ENCODE measurements at places on chromosomes 6 and 20.
A peak's percentile ranks its signal among the peaks of the same experiment; 100 is the strongest.

- no peak for DNase-seq
These were observed 106.3 kb downstream of the GFRAL start for GRCh38 chr6:55433446-55434130.

DNA sequence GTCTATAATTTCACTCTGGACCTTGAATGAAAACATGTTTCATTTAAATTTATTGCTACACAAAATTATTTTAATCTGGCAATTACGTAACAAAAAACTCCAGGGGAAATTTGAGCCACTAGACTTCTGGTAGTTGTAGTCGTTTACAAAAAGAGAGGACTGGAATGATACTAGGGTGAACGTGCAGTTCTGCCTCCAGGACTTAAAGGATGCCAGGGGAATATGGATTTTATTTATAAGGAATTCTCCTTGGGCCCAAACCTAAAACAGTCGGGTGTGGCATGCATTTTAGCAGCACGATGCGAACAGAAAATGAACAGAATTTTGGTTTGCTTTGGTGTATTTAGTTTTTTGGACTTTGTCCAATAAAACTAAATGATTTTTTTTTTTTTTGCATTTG, 76.9 kb downstream of the PRL start:
- no peak for DNase-seq

GRCh38 chr6:135423649-135424128, 73.9 kb downstream of the AHI1 start:
- peak; percentile 14 for DNase-seq

DNA sequence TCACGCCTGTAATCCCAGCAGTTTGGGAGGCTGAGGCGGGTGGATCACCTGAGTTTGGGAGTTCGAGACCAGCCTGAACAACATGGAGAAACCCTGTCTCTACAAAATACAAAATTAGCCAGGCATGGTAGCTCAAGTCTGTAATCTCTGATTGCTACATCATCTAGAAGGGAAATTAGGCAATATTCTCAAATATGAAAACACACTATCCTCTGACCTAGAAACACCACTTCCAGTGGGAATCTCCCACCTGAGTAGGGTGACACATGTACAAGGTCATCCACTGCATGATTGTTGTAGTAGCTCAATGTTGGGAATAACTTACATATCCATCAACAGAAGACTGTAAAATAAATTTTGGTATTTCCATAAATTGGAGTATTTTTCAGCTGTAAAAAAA, 19.1 kb upstream of the SIRPD start:
- DNase-seq = no peak

- DNase-seq = no peak
These were observed 2.1 kb upstream of the DIDO1 start for GRCh38 chr20:62928246-62928939.

DNA sequence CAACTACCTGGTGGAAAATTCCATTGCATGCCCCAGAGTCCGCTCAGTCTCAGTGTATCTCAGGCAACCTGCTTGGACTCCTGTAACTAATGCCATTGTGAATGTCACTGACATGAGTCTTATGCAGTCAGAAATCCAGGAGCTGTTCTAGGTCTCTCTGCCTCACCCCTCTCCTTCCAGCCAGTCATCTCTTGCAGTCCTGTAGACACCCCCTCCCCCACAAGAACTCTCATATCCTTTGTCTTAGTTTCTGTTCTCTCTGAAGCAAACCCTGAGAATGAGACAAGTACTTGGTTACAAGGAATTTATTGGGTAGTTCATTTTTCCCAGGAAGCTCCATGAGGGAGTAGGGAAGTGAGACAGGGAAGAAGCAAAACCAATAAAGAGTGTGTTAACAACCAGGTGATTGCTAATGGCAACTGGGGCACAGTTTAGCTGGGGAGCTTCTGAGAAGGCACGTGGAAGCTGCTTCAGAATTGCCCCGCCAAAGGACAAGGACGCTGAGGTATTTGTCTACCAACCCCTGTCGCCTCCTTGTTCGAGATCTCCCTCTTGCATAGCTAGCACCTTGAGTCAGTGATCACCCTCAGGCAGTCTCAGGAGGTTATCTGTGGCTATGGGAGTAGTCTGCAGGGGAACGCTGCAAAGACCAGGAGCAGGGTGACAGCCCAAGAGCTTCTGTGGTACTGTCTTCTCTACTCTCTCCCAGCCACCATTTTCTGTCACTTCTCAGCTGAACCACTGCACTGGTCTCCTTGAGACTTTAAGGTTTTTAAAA, 911.4 kb upstream of the FLRT3 start:
- no peak for DNase-seq

GRCh38 chr20:46027245-46027853, 1.7 kb upstream of the SLC12A5 start:
- DNase-seq = no peak

- no peak for DNase-seq
These were observed 33.8 kb upstream of the SLC22A23 start for GRCh38 chr6:3490625-3490980.

- DNase-seq = no peak
These were observed 45.0 kb downstream of the NT5E start for GRCh38 chr6:85494547-85495536.

DNA sequence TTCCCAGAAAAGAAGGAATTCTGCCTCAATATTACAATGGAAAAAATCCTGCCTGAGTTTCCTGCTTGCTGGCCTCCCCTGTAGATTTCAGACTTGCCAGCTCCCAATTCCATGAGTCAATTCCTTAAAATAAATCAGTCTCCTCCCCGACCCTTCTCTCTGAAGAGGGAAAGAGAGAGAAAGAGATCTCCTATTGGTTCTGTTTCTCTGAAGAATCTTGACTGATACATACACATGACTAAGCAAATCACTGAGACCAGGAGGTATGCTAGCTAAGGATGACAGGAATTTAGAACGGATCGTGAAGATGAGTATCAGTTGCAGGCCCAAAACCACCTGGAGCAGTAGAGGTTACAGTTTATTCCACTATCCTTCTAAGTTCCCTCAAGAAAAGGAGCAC, 11.3 kb upstream of the RBM24 start:
- DNase-seq = no peak

- no peak for DNase-seq
These were observed 51.4 kb downstream of the TGM2 start for GRCh38 chr20:38113401-38114325.

DNA sequence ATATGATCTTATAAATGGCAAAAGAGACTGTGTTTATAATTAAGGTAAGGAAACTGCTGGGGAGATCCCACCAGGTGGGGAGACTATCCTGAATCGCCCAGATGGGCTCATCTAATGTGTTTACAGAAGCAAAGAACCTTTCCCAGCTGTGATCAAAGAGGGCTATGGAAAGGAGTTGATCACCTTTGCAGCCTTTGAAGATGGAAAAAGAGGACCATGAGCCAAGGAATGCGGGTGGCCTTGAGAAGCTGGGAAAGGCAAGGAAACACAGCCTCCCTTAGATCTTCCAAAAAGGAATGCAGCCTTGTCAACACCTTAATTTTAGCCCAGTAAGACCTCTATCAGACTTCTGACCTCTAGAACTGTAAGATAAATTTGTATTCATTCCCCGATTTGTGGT, 66.5 kb upstream of the ADGRG6 start:
- no peak for DNase-seq

DNA sequence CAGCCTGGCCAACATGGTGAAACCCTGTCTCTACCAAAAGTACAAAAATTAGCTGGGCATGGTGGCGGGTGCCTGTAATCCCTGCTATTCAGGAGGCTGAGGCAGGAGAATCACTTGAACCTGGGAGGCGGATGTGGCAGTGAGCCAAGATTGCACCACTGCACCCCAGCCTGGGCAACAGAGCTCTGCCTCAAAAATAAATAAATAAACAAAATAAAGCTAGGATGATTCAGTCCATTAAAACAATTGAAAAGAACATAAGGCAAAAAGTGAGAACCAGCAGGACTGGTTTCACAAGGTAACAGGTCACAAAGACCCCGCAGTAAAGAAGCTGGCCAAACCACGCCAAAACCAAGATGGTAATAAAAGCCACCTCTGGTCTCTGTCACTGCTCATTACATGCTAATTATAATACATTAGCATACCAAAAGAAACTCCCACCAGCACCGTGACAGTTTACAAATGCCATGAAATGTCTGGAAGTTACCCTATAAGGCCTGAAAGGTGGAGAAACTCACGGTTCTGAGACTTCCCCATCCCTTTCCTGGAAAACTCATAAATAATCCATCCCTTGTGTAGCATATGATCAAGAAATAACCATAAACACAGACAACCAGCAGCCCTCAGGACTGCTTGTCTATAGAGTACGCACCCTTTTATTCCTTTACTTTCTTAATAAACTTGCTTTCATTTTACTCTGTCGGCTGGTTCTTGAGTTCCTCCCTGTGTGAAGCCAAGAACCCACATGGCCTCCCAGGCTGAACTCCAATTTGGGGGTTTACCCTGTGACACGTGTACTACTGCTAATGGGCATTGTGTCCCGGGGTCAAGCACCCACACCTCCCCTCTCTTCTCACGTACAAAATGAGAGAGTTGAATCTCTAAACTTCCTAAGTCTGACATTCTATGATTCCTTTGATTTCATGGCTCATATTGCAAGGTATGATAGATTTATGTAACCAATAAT, 10.2 kb downstream of the LAMA4 start:
- no peak for DNase-seq

DNA sequence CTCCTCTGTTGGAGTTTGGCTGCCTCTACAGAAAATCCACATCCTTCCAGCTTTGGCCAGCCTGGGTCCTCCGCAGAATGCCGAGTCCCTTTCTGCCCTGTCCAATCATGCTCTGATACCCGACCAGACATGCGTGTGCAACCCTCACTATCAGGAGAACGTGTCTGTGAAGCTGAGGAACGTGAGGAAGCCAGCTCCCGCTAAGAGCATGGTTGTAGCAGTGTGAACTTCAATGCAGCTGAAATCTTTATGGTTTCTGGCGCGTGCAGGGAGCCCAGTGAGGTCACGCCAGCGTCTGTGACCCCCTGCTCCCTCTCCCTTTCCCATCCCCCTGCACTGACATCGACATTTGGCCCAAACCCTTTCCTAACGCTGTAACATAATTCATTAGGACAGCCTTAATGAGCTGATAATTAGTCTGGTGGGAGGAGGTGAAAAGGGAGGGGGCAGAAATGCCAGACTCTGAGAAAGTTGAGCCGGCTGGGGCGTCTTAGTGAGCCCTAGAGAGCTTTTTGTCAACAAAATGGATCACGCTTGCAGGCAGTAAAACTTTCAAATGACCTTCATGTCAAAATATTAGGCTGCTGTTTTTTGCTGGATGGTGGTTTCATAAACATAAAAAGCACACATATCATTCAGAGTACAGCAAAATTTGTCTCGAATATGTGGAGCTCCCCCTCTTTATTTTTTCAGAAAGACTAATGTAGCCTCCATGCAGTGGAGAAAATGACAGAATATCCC, 423.3 kb downstream of the QKI start:
- no peak for DNase-seq

- no peak for DNase-seq
These were observed 29.1 kb downstream of the QRSL1 start for GRCh38 chr6:106658469-106658868.

- DNase-seq = no peak
These were observed 100.0 kb upstream of the CITED2 start for GRCh38 chr6:139474145-139475108.

DNA sequence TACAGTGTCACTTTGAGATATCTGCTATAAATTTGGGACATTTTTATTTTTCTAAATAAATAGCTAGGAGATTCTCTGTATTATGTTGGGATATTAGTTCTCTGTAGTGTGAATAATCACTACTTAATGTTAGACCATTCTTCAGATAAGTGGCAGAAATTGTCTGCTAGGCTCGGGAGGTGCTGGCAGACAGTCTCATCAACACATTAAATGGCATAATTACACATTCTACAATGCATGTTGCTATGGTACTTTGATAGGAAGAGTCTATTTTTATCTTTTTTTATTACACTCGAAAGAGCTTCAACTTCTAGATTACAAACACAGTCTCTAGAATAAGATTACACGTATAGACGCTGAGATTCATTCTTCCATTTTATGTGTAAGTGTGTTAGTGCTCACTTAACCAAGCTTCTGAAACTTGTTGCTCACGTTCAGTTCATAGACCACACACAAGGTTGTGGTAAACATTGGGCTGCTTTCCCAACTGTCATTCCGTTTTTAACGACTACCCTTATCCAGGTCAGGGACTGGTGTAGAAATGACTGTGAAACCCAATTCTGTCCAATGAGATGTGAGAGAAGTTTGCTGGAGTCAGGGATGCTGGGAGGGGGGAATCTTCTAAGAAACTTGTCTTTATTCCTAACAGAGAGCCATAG, 78.6 kb downstream of the TPBG start:
- DNase-seq = no peak

- DNase-seq = no peak
These were observed 87.8 kb downstream of the PLEKHG1 start for GRCh38 chr6:150687508-150687907.

DNA sequence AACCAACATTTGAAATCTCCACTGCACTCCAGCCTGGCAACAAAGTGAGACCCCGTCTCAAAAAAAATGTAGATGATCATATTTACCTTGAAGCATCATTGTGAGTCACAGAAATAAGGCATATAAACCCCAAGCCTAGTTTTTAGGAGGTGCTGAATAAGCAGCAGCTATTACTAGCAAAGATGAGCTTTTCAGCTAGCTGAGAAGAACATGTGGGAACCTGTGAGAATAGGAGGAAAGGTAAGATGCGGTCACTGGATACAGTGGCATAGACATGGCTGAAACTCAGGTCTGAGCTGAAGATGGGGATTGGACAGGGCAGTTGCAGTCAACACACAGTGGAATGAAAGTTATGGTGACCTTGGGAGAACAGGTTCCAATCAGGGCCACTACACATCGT, 284.3 kb upstream of the IRAK1BP1 start:
- no peak for DNase-seq

DNA sequence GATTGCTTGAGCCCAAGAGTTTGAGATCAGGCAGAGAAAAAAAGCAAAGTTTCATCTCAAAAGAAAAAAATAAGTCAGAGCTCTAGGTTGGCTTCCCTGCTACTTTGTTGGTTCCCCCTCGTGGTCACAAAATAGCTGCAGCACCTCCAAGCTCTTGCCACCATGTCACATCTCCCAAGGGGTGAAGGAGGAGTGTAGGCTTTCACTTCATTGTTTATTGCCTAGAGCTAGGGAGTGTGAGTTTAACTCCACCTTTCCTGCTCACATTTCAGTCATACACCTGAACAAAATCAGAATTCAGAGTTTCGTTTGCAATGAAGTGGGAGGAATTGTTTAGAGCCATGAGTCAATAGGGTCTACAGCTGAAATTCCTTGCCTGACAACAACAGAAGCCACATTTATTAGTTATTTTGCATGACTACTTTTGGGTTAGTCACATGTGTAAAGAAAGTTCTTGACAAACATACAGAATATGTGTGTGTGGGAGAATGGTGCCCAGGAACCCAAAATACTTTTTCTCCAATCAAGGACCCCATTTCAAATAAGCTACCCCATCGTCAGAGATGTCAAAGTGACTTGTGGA, 56.2 kb upstream of the UFL1 start:
- DNase-seq = no peak
